ENCODE measurements at places on chromosomes 5 and 9.

DNA sequence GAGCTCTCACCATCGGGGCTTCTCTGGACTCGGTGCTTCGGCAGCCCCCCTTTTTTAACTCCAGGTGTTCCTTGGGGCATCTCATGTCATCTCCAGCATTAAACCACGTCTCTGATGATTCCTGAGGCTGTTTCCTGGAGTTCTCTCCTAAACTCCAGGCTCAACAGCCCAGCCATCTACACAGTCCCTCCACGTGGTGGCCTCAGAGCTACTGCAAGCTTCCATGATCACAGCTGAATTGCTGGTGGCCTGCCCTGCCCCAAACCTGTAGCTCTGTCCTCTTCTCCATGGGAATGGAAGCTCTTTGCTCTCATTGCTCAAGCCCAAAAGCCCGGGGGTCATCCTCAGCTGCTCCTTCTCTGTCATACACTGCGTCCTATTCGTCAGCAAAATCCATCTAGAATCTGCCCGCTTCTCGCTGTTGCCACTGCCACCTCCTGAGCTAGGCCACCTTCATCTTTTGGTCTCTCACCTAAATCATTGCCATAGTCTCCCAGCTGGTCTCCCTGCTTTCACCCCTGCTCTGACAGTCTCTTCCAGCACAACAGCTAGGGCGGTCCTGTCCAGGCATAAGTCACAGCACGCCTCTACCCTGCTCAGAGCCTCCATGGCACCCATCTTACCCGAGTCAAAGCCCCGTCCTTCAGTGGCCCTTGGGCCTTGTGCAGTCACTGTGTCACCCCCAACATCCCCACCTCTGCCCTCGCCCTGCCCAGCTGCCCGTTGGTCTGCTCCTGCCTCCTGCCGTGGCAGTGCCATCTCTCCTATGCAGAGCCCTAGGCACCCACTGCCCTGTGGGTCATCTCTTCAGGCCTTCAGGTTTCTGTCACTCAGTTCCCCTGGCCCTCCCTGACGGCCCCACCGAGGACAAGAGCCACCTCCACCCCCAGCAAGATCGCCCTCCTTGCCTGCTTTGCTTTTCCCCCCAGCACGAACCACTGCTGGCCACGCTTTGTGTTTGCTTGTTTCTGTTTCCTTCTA lies 6.4 kb downstream of the B4GALT7 start:
- no peak for DNase-seq

- no peak for DNase-seq
These were observed 9.0 kb downstream of the NRARP start for GRCh38 chr9:137293094-137293481.

DNA sequence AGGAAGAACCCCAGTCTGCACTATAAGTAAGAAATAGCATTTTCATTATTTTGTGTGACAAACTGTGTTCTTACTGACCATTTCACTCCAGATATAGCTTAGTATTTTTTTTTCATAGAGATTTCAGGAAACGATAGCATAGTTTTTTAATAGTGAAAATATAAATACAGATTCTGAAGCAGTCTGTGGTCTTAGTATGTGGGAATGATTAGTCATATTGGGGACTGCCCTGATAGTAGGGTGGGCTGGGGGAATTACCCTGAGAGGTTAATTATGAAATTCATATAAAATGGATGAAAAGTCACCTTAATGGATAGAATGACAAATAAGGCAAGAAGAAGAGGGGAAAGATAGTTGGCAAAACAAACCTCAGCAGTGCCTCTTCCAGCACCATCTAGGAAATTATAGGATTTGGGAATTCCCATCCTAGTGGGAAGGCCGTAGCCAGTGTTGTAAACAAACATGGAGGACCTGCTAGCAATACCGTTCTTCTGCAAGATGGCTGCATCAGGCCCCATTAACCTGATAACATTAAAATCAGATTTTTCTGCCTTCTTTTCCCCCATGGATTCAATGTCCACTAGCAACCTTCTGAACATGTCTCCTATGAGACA lies 23.7 kb upstream of the NR3C1 start:
- no peak for DNase-seq

GRCh38 chr5:174563899-174564298 lies 160.5 kb upstream of the MSX2 start:
- DNase-seq = no peak

- no peak for DNase-seq
These were observed 34.7 kb upstream of the POMT1 start for GRCh38 chr9:131468031-131468430.

GRCh38 chr9:92964607-92965060 lies 17.3 kb downstream of the FGD3 start:
- no peak for DNase-seq

GRCh38 chr5:20056933-20057332 lies 68.9 kb upstream of the CDH18 start:
- no peak for DNase-seq

GRCh38 chr9:80841888-80842287 lies 847.5 kb downstream of the TLE1 start:
- no peak for DNase-seq

DNA sequence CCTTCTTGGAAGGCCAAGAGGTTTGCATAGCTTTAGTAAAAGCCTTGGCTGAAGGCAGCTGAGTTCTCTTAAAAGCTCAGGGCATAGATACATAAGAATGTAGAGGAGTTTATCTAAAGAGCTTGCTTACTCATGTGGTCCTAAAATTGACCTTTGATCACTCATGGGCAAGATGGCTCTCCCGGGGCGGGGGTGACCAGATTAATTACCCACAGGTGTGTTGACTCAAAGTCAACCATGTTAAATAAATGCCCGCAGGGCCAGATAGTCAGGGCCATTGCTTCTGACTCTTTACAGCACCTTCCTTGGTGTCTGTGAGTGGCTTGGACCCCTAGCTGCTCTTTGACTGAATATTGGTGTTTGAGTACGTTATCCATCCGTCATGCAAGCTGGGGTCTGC lies 33.1 kb upstream of the GHR start:
- DNase-seq = no peak

- peak; percentile 2 for DNase-seq
These were observed 257.5 kb downstream of the GADD45G start for GRCh38 chr9:89862316-89862715.

- no peak for DNase-seq
These were observed 237.9 kb downstream of the CACNA1B start for GRCh38 chr9:138115506-138115905.

- no peak for DNase-seq
These were observed 311.8 kb downstream of the DNAH5 start for GRCh38 chr5:13632676-13633075.

- DNase-seq = no peak
These were observed 45.9 kb upstream of the TLX3 start for GRCh38 chr5:171263181-171263580.

- no peak for DNase-seq
These were observed 94.4 kb upstream of the IER5L start for GRCh38 chr9:129272348-129273025.

GRCh38 chr9:78210841-78211301 lies 25.0 kb upstream of the CEP78 start:
- no peak for DNase-seq

DNA sequence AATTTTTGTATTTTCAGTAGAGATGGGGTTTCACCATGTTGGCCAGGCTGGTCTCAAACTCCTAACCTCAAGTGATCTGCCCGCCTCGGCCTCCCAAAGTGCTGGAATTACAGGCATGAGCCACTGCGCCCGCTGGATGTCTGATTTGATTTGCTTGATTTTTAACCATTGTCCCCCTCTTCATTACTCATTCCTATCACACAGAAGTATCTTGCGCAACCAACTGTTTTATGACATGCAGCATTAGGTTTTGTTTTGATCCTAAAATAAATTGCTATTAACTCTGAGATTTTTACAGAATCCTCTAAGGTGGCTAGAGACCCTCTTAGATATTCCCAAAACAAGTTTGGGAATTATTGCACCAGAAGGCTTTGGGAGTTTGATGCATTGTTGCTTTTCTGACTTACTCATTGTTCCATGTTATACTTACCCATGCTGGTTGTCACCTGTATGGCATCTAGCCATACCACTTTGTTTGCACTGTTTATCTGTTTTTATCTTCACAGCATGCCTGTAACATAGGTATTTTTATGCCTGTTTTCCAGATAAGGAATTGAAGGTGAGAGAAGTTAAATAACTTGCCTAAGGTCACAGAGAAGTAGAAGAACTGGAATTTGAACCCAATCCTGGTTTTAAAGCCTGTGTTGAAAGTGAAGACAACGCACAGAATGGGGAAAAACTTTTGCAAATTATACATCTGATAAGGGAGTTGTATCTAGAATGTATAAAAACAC lies 35.9 kb upstream of the PWWP2A start:
- DNase-seq = no peak

DNA sequence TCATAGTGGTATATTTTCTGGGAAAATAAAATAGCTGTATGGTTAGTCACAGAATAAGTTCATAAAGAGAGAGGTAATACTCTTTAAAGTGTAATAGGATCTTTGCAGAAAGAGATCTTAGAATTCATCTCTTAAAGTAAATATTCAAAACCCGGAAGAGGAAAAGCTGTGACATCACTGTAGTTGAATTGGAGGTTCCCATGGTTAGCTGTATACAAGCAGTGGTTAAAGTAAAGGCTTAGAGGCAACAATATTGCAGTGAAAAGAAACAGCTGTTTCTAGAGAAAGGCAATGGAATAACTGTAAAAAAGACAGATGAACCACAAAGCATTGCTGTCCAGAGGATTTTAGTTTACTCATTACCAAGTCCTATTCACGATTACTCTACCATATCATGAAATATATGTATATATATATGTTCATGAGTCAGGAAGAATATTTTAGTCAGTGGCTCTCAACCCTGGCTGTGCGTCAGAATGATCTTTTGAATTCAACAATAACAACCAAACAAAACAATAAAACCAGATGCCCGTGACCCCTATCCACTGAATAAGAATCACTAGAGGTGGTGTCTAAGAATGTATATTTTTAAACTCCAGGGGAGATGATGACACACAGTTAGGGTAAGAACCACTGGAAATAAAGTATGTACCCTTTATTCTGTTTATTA lies 4.7 kb downstream of the ERCC6L2 start:
- no peak for DNase-seq

DNA sequence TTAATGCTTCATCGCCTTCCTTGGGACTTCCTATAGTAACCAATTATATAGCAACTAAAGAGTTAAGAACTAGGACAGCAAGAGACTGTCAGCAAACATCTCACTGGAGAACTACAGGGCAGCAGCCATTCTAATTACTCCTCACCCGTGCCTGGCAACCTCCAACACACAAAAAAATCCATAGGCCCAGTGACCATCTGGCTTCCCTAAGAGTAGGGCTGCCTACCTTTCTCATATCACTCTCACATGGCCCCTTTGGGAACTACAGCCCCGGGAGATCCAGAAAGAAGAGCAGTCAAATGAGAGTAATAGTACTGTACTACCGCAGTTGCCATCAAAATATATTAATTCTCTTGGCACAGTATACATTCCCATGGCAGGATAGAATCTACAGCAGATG lies 5.7 kb downstream of the DCAF10 start:
- DNase-seq = peak; percentile 65

DNA sequence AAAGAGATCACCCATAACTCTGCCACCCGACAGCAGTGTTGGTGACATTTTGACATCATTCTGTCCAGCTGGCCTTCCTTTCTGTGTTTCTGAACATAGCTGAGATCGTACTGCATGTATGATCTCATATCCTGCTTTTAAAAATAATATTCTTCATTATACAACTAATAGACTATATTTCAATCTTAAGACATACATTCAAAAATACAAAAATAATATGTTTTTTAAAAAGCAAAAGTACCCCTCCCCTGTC lies 47.7 kb upstream of the RPL26L1 start:
- DNase-seq = no peak

- no peak for DNase-seq
These were observed 16.4 kb downstream of the JADE2 start for GRCh38 chr5:134541736-134542376.

DNA sequence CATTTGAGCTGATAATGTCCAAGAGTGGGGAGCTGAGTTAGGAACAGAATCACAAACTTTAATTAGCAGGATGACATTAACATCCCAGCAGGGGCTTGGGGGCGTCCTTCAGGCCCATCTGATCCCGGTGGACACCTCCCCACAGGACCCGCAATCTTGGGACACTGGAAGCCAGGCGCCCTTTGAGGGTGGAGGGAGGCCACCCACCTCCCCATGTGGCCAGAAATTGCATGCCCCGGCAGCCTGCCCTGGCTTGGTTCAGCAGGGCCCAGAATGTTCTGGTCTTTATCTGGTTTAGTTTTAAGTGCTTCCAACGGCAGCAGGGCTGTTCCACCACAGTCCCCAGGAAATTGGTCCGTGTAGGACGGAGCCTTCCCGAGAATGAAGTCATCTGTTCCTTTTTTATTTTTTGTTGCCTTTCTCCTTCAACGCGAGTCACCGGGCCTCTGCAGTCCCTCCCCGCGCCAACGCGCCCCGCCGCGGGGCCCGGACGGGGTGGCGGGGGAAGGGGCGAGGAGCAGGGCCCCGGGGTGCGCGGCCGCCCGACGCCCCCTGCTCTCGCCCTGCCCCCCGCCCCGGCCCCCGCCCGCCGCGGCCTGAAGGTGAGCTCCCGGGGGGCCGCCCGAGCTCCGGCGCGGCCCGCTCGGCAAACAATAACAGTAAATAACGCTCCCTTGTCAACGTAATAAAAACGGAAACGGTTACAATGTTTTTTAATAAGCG lies 207.9 kb downstream of the C9orf50 start:
- DNase-seq = peak; percentile 43

DNA sequence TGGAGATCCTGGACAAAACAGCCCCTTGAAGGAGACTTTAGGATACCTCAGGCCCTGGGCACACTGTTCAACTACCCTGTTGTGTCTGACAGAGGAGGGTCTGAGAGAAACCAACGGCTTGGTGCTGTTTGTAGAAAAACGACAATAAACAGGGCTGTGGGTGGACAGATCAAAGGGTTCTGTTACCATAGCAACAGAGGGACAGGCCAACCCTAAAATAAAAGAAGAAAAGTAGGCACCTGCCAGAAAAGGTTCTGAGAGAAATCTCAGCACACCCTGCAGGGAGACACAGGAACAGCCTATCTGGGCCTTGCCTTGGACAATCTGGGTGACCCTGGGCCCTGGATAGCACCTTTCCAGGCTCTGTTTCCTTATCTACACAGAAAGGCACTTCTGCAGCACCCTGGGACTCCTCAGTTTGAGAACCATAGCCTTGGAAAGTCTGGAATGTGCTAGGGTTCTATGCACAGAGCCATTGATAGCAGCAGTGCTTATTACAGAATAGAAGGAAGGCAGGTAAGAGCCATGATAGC lies 104.8 kb upstream of the TBC1D2 start:
- DNase-seq = no peak

GRCh38 chr9:96169484-96169883 lies 132.5 kb downstream of the HSD17B3 start:
- DNase-seq = peak; percentile 37

GRCh38 chr9:135722365-135722764 lies 20.4 kb downstream of the KCNT1 start:
- DNase-seq = no peak

DNA sequence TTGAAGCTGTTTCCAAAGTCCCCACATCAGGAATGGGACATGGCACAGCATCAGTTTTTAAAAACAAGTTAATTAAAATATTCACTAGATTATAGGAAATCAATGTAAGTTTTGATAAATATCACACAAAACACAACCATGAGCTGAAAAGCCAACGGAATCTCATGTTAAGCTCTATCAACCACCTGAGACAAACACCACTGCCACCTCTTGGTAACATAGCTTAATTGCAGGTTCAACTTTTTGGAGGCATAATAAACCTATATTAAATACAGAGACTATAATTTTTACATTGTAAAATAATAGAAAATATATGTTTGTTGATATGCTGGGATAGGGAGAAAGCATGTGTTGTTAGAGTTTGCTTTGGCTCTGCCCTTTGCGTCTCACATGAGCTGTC lies 126.1 kb downstream of the SV2C start:
- DNase-seq = no peak

GRCh38 chr9:9299134-9299533 lies 1313.7 kb downstream of the PTPRD start:
- DNase-seq = no peak

All from glutamatergic neuron (in vitro differentiated cells).